C1 segment of cervical spinal cord (tissue), 14 donors: ENCODE measurements at places on chromosomes 7 and 10.

DNA sequence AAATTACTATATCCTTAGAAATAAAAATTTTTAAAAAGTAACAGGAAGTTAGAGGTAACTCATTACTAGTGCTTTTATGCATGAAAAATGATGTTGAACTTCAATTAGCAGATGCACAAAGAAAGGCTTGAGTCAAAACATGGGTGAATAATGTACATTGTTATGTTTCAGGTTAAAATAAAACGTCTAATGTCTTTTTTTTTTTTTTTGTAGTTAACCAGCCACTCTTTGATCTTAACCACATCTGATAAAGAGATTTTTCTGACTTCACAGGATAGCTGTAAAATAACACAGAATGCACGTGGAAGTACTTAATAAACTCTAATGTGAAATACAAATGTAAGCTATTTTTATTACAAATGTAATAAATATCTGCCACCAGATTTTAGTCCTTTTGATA lies 61.7 kb downstream of the GSAP start:
- DNase-seq: no peak

GRCh38 chr7:123966936-123967335 lies 41.9 kb downstream of the SPAM1 start:
- DNase-seq: peak; percentile 9

DNA sequence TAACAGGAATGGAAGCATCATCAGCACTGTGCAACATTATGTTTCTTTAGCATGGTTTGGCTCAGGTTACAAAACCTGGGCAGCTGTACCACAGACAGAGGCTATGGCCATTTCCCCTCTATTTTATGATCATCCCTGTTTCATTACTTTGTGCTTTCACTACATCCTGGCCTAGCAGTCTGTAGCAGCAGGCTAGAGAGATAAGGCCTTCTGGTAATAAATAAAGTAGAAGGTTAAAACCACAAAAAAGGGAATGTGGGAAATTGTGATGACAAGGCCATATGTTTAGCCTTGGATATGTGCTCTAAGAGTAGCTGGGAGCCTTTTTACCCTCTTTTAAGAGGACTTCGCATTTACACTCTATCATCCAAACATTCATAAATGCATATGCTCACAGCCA lies 266.2 kb upstream of the PHF14 start:
- no peak for DNase-seq

DNA sequence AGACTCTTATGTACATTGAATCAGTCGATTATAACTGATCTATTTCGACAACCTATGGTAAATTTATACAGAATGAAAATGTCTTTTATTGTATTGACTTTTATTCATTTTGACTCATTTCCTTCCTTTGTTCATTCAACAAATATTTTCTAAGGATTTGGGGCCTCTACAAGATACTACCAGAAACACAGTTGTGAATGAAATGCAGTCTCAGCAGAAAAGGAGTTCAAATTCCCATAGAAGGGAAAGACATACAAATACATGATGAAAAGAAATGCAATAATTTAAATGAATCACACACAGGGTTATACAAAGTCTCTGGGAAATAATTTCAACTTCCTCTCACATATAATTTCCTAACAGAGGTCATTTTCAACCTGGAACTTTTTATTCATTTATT lies 134.0 kb upstream of the SEMA3A start:
- no peak for DNase-seq

GRCh38 chr7:138358850-138359341 lies 101.2 kb upstream of the TRIM24 start:
- DNase-seq: no peak

DNA sequence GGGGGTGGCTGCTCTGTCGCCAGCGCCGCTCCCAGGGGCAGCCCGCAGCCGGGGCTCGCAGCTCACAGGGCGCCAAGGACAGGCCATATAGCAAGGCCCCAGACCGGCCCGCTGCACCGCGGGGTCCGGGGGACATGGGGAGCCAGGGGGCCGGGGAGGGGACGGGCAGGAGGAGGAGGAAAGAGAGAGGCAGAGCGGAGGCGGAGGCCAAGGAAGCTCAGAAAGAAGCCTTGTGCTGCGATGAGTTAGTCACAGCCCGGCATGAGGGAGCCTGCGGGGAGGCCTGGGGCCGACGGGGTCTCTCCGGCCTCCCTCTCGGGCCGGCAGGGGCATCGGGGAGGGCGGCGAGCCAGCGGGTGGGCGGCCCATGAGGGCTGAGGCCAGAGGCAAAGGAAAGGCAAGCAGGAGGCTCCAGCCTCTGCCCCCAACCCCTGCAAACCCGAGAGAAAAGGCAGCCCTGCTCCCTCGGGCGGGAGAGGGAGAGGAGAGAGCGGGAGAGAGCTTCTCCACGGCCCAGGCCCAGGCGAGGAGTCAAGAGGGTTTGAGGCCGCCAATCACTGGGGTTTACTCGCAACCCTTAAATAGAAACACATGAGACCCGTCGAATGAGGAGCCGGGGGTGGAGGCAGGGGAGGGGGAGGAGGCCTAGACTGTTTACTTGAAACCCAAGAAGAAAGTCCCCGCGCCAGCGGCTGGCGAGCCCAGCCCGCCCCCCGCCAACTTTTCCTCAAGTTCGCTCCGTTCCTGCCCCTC lies 167.9 kb downstream of the NEURL1 start:
- DNase-seq: no peak

DNA sequence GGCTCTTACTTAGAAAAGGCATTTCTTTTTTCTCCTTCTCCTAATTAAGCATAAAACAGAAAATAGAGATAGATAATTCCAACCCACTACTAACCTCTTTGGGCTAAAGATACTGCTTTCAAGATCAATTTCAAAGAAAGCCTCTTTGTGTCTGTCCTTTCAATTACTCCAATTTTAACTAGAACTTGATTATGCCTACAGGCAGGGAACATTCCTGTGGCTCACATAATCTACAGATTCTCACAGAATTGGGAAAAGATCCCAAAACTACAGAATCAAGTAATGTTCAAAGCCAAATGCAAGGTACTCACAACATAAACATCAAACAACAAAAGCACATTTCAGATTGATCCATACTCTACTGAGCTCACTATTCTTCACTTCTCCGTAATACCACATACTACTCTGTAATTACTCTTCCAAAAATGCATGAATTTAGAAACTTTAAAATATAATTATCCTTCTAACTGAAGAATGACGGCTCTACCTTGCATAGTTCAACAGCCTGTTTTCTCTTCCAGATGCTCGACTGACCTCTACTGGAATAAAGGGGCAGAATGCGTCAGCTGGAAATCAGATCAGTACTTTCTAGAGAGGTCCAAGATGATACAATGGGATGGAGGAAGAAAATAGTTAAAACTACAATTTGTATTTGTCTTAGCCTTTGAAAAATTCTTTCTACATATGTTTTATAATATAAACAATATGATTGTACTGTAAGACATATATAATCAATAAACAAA lies 3.9 kb downstream of the MTERF1 start:
- no peak for DNase-seq

DNA sequence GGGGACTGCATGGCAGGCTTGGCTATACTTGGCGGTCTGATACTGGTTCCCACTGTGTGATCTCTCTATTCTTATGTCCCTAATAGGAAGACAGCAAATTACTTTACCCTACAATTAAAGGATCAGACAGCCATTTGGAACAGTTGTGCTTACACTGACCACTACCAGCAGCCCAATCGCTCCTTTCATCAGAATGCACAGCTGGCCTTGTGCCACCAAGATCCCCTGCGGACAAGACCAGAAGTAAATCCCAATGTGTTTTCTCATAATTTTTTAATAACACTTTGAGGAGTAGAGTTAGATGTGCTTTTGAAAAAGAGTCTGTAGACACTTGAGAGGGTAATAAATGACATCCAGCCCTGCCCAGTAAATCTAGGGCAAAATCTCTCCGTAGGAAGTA lies 297.2 kb upstream of the ZNF32 start:
- no peak for DNase-seq

DNA sequence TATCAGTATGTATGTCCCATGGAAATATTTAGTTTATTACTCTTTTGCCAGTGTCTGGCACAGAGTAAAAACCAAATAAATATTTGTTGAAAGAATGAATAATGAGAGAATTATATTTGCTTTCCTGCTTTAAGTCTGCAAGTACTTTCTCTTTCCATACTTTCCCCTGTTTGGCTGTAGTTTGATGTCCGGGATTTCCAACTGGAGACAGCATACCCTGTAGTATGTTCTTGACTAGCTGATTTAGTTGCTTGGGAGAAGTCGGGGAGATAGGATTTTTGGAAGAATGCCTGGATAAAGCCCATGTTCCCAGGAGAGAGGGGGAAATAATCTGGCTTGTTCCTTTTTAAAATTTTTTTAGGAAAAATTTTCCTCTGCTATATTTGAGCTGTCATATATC lies 516.1 kb downstream of the CCSER2 start:
- DNase-seq: no peak

- no peak for DNase-seq
These were observed at the start of gene TWIST1 for GRCh38 chr7:19117091-19117869. TSS of gene TWIST1 (minus strand) at chr7:19117636. CDS start at chr7:19117321, 315 bp downstream.

DNA sequence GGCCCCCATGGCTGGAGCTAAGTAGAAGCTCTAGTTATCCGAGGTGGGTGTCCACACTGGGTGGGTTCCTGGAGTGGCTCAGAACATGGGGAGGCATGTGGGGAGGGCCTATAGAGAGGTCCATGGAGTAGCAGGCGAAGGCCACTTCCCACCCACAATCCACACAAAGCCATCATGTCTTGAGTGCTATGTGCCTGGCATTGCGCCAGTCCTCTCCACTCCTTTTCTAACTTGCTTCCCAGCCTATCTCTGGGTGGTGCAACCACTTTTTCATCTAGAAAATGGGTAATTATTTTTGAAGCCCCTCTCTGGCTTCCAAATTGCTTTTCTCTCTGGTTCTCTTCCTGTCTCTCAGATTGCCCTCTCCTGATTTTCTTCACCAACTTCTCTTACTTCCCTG lies 263.6 kb downstream of the PHTF2 start:
- DNase-seq: no peak

DNA sequence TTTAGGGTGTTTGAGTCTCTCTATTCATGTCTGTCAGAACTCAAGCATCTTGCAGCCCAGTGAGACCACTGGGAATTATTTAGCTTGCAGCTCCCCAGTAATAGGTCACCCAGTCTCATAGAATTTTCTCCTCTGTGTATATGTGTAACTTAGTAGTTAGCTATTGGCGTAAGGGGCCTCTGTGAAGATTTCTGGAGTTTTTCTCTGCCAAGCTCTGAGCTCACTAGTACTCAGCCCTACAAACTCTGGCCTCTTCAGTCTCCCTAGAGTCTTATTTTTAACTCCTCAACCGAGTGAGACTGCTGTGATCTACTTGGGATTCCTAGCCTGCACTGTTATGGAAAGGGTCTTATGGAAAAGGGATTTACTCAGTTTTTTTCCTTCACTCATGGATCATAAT lies 90.2 kb downstream of the PPP1R9A start:
- no peak for DNase-seq

- no peak for DNase-seq
These were observed 105.6 kb upstream of the COL1A2 start for GRCh38 chr7:94289071-94289470.

DNA sequence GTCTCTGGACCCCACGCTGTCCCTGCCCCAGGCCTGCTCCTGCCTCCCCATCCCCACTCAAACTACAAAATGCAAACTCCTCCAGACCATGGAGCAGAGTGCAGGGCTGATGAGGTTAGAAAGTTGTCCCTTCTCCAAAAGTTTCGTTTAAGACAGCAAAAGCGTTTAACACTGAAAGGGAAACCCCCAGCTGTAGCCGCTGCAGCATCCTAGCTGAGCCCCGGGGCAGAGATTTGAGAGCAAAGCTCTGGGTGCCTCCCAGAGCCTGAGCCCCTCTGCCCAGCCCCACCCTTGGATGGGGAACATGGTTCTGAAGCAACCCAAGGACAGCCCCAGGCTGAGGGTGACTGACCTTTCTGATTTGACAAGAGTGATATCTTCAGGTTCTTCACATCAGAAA lies 52.8 kb upstream of the ENO4 start:
- DNase-seq: no peak

DNA sequence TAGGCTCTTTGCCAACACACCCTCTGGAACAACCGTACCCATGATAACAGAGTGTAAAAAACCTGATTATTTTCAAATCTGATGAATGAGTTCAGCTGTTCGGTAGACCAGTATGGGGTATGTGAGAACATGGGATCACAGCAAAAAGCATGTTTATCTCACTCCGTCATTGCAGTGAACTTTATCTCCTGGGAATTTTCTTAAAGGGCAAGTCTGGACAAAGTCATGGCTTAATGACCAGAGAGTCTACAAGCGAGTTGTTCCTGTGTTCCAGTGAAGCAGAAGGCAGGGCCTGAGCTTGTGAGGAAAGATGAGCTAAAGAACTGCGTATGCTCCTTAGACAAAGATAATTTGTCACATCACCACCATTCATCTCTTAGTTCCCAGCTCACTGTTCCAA lies 219.7 kb downstream of the TRIL start:
- no peak for DNase-seq

DNA sequence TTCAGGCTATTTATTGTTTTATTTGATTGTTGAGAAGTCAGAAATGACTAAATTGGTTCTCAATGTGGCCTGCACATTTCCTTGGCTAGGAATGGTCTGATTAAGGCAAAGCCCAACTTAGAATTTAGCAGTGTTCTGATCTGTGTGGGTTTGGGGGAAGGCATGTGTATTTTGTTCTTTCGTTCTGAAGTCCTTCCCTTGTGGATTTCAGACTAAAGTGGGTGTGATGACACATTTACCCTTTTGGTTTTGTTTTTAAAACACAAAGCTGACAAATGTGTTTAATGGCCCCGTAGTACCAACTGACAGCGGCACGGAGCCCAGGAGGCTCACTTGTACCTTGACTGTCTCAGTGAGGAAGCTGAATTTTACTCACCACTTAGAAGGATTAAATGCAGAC lies 452.3 kb upstream of the GALNT17 start:
- no peak for DNase-seq

GRCh38 chr7:45001138-45001694 lies 1.2 kb downstream of the CCM2 start:
- peak; percentile 44 for DNase-seq

- DNase-seq: no peak
These were observed 54.3 kb upstream of the CABCOCO1 start for GRCh38 chr10:61608255-61609033.

DNA sequence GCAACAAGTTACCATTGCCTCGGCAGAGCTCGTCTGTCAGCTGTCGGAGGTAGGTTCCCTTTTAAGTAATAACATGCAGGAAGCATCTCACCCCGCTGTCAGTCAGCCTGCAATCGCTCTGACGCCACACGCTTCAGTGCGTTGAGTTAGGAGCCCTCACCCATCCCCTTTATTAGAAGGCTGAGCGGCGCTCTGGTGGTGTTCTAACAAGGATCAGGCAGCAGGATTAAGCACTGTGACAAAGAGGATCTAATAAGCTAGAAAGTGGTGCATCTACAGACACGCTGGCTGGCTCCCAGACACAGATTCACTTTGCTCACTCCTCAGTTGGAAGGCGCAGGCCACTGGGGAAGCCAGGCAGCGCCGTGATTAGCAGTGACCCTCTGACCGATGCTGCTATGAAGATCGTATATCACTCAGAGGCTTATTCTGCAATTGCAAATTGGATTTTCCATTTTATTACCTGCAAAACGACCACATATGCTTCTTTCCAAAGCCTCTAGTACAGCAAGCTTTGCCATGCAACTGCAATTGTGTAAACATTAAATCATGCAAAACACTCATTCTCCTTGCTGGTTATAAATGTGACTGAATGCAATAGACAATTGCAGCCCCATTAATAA lies 117.7 kb downstream of the RSU1 start:
- no peak for DNase-seq
